ENCODE measurements at places on chromosomes 6 and 20.

- no peak for DNase-seq
Measured at GRCh38 chr20:10565922-10566897, 107.6 kb downstream of the JAG1 start.

DNA sequence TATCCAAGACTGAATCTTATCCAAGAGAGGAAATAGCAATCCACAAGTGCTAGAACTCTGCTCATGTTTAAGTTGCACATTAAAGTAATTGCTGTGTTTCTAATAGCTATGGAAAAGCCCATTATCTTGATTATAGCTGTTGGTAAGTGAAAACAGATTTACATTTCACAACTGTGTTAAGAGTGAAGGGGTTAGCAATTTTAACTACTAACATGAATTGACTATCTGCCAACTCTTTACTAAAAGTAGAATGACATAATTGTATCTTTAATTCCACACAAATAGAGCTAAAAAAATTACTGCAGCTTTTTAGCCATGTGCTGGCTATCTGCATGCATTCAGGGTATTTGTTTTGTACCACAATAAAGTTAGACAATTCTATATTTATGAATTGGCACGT, 277.9 kb upstream of the IRAK1BP1 start:
- no peak for DNase-seq

- no peak for DNase-seq
Measured at GRCh38 chr20:49560646-49561045, 7.3 kb downstream of the PTGIS start.

DNA sequence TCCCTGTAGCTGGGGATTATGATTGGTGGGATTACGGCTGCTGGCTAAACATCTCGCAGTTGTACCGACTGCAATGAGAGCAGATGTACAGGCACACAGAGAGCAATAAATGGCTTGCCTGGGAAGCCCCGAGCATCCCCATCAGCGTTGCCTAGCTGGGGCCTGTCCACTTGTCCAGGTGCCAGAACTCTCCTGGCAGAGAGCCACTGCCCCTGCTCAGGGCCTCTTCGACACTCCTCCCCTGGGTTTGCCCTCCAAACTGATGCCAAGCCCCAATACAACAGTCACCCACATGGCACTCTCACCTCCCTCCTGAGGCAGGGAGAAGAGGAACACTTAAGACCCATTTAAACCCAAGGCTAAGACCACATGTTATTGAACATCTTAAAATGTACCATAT, 715.1 kb downstream of the PTPRT start:
- DNase-seq: no peak

- no peak for DNase-seq
Measured at GRCh38 chr6:81785377-81785776, 32.9 kb upstream of the TENT5A start.

- DNase-seq: no peak
Measured at GRCh38 chr6:92708945-92709344, 710.4 kb downstream of the EPHA7 start.

- peak; percentile 51 for DNase-seq
Measured at GRCh38 chr6:43838276-43839036, 68.4 kb downstream of the VEGFA start.

DNA sequence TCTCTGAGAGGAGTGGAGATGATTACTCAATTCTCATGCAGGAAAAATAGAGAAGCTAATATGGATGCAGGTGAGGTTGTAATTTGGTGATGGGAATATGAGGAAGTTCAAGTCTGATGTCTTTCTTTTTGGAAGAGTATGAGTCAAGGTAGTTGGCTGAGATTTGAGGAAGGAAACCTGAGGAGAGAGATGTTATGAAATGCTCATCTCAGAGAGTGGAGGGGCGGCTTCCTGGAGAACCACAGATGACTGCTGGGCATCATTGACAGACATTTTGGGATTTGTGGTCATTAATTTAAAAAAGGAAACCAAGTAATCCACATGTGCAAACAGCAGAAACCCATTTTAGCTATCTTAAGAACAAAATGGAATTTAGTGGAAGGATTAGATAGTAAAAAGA, 72.5 kb upstream of the UST start:
- DNase-seq: no peak

- no peak for DNase-seq
Measured at GRCh38 chr6:161631676-161632194, 357.9 kb upstream of the AGPAT4 start.

DNA sequence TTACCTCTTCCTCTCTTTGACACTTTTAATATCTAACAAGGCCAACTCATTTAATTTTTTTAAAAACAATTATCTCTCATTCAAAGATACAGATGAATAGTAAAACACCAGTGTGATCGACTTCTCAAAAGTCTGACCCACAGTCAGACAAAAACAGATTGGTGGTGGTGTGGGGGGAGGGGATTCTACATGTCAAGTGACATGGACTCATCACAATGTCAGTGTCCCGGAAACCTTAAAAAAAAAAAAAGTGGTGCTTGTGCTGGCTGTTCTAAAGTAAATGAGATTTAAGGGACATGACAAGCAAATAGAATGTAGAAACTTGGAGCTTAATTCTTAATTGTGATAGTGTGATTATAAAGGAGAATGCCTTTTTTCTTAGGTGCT, 16.3 kb upstream of the RFPL4B start:
- DNase-seq: no peak

- DNase-seq: no peak
Measured at GRCh38 chr20:62461834-62462233, 14.0 kb downstream of the GATA5 start.

GRCh38 chr6:79334674-79335073, 100.2 kb upstream of the HMGN3 start:
- no peak for DNase-seq

DNA sequence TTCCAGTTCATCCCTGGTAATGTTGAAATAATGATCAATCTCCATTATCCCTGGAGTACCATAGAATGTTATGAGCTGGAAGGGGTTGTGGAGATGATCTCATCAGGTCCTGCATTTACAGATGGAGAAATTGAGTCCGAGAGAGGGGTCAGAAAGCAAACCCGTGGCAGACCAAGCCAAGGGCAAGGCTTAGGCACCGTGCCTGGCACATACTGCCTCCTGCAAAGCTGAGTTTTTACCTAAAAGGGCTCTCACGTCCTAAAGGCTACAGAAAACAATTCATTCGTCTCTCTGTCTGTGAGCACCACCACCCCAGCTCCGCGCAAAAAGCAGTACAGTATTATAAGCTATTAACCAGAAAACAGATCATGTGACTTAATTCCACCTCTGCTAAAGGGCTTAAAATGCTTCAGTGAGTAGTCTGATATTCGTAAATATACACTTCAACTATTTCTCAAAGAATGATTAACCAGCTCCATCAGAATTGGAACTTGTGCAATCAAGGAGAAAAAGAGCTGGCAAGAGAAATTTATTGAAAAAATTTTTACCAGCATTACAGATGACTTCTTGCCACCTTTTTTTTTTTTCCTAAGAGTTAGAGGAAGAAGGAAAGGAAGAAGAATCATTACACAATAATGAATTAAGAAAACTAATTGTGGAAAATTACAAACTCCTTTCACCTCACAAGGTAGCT, 3.4 kb upstream of the PARD6B start:
- DNase-seq: no peak

DNA sequence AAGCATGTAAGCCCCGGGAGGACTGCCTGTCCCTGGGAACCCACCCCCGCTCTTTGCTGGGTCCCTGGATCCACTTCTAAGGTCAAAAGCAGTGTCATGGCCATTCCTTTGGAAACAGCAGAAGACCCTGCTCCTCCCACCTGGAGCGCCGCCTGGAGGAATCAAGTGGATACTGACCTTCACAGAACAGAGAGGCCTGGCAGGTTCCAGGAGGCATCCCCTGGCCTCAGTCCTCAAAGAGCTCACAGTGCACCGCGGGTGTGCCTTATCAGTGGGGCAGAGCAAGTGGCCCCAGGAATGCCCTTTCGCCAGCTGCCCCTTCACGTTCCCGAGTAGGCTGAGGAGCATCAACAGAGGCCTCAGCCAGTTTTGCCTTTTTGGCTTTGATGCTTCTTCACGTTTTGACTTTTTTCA, 11.1 kb upstream of the SLC4A11 start:
- peak; percentile 10 for DNase-seq

DNA sequence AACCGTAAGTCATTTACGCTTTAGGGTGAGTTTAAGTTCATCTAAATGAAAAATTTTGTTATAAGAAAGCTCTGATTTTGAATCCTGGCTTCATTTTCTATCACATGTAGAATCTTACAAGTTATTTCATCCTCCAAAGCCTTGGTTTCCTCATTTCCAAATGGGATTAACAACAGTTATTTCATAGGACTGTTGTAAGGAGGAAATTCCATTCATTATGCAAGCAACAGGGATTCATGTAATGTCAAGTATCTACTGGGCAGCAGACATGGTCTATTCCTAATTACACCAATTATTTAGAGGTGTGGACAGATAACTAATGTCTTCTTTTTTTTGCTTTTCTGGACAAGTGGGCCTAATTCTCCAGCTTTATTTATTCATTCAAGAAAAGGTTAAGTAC, 154.0 kb downstream of the PDSS2 start:
- DNase-seq: no peak

DNA sequence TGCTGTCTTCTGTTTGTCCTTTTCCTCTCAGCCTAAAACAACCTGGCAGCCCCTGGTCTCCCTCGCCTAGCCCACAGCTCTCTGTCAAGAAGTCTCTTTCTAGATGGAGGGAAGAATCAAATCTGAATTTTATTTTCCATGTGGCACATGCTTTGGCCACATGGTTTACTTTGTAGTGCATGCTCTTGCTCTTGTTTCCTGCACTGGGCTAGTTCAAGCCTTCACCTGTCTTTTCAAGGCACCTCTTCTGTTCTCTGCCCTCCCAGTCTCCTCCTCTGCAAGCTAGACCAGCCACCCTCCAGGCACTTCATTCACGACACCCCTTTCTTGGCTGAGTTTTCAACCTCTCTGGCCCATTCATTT, 7.6 kb downstream of the PPP1R14C start:
- DNase-seq: no peak

Measured in COLO829 (cell line).